SK-N-DZ (cell line): ENCODE measurements at places on chromosomes 4 and X.

GRCh38 chr4:26899991-26900390 lies 39.4 kb downstream of the STIM2 start:
- no peak for DNase-seq

DNA sequence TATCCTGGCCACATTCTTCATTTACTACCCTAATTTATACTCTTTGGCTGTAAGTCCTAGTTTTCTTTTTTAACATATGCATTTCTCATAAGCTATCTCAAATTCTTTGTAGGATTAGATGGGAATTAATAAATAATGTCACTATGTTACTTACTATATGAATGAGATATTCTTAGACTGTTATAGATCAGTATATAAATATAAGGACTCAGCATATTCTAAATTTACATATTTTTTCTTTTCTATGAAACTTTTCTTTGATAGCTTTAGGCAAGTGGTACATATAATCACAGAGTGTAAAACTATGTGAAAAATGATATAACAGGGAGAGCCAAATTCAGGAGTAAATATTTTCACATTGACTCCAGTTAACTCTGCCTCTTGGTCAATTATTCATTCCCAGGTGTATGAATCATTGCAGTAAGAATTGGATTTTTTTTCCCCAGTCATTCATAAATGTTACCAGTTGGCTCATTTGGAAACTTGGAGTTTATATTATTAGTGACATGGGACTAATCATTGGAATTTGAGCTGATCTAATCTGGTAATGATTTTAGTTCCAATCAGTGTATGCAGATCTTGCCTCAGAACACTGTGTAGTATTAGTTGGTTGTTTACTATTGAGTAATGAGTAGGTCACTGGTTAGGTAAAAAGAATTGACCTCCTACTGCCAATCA lies 25.3 kb downstream of the FHIP1A start:
- no peak for DNase-seq

DNA sequence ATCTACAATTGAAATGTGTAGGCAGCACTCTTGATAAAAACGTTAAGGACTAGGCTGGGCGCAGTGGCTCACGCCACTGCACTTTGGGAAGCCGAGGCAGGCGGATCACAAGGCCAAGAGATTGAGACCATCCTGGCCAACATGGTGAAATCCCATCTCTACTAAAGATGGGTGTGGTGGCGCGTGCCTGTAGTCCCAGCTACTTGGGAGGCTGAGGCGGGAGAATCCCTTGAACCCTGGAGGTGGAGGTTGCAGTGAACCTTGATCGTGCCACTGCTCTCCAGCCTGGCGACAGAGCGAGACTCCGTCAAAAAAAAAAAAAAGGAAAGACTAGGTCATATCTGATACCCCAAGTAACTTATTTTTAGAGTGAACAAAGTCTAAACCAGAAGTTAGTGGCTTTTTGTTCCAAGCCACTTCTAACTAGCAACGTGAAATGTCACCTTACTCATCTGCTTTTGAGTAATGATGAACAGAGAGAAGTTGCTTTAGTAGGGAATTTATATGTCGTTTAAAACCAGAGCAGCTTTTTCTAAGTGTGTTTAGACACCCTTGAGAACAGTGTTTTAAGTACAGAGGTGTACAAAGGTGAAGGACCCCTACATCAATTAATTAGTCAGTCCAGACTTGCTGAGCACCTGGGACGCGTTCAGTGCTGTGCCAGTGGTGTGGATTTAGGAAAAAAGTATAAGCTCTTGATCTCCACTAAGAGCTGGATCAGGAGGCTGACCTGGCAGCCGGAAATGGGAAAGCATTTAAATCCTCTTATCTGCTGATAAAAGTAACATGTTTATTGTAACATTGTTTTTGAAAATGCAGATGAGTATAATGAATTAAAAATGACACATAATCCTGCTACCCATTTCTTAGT lies 23.5 kb downstream of the SPRY1 start:
- no peak for DNase-seq

- DNase-seq, result peak; percentile 24
Measured at GRCh38 chr4:188053302-188053701, 56.1 kb downstream of the TRIML2 start.

DNA sequence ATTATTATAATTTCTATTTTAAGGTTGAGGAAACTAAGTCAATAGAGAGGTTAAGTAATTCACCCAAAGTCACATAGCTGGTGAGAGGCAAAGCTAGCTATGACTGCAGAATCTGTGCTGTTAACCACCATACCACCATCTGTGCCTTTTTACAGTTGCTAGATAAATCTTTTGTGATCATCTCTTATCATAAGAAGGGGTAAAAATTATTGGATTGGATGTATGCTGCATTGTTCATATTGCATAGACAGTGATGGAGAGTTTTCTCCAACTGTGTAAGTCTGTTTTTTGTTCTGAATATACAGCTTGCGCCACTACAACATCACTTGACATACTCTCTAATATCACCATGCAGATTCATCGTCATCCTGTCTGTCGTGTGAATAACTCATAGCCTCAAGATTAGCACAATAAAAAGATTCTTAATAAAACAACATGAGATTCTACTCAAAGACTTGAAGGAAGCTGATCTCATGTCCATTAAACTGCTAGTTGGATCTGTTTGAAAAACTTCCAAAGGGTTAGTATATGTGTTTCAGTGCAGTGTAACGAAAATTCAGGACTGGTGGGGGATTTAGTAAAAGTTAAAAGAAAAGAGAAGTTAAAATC lies 495.9 kb downstream of the SPRY1 start:
- DNase-seq, result peak; percentile 6

DNA sequence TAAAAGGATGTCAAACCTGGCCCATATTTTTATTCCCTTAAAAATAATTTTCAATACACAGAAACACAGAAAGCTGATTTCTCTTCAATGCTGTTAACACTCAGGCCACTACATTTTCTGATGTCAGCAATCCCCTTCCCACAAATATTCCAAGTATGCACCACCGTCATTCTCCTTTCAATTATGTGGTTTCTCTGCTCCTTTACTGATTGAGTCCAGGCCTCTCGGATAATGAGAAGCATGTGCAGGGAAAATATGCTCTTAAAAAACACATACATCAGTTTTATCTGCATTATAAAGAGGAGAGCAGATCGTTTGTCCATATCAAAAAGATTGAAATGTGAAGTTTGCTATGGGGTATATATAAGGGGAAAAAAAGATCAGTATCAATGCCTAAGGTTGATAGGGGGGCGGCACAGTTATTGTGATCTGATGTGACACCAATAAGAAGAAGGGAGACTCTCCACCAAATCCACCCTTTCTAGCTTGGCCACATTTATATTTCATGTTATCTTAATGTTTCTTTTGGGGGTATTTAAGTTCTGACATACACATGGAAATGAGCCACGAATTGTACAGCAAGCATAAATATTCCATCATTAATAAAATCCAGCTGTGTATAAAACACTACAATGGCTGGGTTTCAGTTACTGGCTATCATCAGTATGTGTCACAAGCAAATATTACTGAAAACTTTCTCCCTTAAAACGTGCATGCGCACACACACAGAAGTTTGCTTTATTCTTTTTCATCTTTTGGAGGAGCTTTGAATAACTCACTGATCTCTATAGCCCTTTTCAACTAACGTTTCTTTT lies 6.4 kb downstream of the AMOT start:
- peak; percentile 34 for DNase-seq

DNA sequence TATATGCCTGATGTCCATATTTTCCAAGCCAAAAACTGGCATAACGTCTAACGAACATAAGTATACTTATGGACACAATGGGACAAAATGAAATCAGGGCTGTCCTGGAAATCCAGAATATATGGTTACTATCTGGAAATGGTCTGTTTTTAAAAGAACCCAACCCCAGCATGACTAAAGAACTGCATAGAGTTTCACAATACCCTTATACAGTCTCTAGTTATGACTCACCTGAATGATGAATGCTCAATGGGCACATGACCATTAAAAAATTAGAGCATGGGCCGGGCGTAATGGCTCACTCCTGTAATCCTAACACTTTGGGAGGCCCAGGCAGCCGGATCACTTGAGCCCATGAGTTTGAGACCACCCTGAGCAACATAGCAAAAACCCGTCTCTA lies 31.8 kb downstream of the AMMECR1 start:
- DNase-seq, result no peak
